ENCODE measurements at places on chromosomes 4 and X. TPM values are rescaled to one million over a fixed set of nuclear protein-coding genes. Genes with fewer than 3 reads are reported as not detected.

TLR10 gene
- total RNA-seq, result not detected

CDX4 gene
- not detected for total RNA-seq

RTL3 gene
- total RNA-seq, result not detected

SYN1 gene
- total RNA-seq, result 2.7 TPM

CHRDL1 gene
- total RNA-seq, result 36.8 TPM

HSFX1 gene
- 1.2 TPM for total RNA-seq

CT45A2 gene
- total RNA-seq, result not detected
